ENCODE measurements at places on chromosomes 5 and 9. TPM values are rescaled to one million over a fixed set of nuclear protein-coding genes. Genes with fewer than 3 reads are reported as not detected.

The MVB12B gene
- total RNA-seq = 5.2 TPM

The SLC46A2 gene
- total RNA-seq = 0.09 TPM

The NPDC1 gene
- total RNA-seq = 16.8 TPM

The LTC4S gene
- total RNA-seq = 4.6 TPM

The ECSCR gene
- total RNA-seq = 11.4 TPM

The HAPLN1 gene
- total RNA-seq = 0.38 TPM

The UGT3A2 gene
- total RNA-seq = not detected

The PFN3 gene
- total RNA-seq = not detected

The CLIC3 gene
- total RNA-seq = 94.8 TPM

The SSBP2 gene
- total RNA-seq = 80.3 TPM
